Progenitor cell of endocrine pancreas (in vitro differentiated cells): ENCODE measurements at places on chromosomes 12 and 14. TPM values are rescaled to one million over a fixed set of nuclear protein-coding genes. Genes with fewer than 3 reads are reported as not detected.

GRCh38 chr14:71996610-71997009 is 64.4 kb downstream of the RGS6 start:
- no peak for DNase-seq

GZMB gene
- total RNA-seq = not detected in 2 replicates

GRCh38 chr14:53954551-53955228 is 1.9 kb downstream of the BMP4 start:
- no peak for DNase-seq

CD163 gene
- 1.7 and 2.0 TPM in 2 replicates for total RNA-seq

GRIP1 gene
- 40.4 and 41.3 TPM in 2 replicates for total RNA-seq

KLRK1 gene
- total RNA-seq = not detected in 2 replicates

- DNase-seq = no peak
Measured at GRCh38 chr12:67455236-67455635, 186.1 kb downstream of the CAND1 start.

DNA sequence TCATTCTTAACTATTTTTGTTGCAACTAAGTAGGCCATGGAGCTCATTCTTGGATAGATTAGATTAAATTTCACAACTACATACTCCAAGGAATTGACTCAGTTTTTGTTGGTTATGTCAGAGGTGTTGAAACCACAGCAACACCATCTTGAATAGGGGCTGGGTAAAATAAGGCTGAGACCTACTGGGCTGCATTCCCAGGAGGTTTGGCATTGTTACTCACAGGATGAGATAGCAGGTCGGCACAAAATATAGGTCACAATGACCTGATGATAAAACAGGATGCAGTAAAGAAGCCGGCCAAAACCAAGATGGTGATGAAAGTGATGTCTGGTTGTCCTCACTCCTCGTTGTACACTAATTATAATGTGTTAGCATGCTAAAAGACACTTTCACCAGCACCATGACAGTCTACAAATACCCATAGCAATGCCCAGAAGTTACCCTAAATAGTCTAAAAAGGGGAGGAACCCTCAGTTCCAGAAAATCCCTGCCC is 20.9 kb downstream of the DMAC2L start:
- DNase-seq = no peak

SRGAP1 gene
- 17.8 and 23.1 TPM in 2 replicates for total RNA-seq

DNA sequence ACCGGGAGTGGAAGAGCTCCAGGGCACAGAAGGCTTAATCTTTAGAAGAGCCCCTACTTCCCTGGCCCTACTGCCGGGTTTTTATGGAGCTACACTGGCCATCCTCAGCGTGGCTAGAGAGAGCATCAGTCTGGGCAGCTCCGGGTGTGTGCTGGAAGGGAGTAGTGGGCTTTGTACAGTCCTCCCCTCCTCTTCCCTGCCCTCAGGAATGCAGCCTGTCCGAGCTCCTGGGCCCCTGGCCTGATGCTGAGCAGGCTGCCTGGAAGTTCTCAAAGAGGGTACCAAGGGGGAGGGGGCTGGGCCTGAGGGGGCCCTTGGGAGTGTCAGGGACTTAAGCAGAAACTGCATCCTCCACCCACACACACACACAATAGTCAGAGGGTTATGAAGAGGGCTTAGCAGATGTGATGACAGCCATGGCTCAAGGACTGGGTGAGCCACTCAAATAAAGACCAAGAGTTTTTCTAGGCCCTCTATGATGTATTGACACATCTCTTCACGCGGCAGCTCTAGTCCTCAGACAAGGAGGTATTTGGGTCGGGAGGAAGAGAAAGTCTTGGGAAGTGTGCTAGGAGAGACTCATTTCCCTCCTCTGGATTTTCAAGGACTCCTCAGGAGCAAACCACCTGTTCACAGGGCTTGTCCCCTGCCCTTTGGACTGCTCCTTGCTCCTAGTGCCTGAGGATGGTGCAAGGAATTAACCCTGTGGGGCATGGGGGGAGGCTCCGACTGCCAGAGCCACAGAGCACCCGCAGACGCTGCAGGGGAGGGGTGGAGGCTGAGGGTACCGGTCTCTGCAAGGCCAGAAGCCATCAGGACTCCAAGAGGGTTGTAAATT is 16.5 kb upstream of the FIGNL2 start:
- DNase-seq = no peak

DNA sequence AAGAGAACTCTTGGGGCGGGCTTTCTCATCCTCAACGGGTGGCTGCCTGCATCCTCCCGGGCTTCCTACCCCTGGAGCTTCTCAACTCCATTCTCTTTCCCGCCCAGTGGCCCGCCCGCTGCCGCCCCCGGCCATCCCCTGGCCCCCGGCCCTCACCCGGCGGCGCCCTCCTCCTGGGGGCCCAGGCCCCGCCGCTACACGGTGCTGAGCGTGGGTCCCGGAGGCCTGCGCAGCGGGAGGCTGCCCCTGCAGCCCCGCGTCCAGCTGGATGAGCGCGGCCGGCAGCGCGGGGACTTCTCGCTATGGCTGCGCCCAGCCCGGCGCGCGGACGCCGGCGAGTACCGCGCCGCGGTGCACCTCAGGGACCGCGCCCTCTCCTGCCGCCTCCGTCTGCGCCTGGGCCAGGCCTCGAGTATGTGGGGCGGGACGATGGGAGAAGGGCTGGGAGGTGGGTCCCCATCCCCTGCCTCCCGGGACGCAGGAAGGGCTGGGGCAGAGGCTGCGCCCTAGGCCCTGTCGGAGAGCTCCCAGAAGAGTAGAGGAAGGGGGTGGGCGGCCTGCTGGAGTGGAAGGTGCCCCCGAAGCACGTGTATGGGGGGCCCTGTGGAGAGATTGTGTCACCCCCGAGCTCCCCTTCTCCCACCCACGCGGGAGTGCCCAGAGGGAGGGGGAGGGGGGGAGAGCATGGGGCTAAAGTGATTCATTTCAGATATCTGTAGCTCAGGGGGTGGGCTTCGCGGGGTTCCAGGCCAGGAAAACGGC is 1.5 kb downstream of the LAG3 start:
- no peak for DNase-seq

GPR132 gene
- 0.57 and 0.69 TPM in 2 replicates for total RNA-seq

DNA sequence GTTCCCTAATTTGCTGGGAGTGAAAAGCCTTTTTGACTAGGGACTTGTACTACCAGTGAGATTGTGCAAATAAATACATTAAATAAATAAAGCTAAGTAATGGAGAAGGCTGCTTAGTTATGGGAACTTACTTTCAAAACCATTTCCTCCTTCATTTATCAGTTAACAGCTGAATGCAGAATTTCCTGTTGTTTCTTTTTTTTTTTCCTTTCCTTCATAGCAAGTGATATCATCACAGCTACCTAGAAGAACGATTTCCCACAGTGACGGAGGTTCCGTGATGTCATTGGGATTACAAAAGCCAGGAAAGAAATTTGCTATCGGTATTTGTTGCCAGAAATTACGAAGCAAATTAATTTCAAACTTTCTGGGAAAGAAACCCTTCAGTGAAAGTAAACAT is 42.1 kb upstream of the SOCS2 start:
- no peak for DNase-seq

BCDIN3D gene
- 6.1 and 7.3 TPM in 2 replicates for total RNA-seq

DNA sequence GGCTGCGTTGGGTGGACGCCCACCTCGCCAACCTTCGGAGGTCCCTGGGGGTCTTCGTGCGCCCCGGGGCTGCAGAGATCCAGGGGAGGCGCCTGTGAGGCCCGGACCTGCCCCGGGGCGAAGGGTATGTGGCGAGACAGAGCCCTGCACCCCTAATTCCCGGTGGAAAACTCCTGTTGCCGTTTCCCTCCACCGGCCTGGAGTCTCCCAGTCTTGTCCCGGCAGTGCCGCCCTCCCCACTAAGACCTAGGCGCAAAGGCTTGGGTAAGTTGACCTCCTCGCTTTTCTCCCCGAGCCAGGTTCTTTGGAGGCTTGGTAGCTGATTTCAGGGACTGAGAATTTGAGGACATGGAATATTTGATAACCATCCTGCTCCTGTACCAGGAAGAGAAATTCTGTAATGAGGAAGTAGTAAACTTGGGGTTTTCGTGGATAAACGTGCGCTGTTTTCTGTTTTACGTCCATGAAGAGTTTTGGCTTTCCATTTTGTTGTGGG is 530 bp downstream of the APAF1 start:
- DNase-seq = no peak

DNA sequence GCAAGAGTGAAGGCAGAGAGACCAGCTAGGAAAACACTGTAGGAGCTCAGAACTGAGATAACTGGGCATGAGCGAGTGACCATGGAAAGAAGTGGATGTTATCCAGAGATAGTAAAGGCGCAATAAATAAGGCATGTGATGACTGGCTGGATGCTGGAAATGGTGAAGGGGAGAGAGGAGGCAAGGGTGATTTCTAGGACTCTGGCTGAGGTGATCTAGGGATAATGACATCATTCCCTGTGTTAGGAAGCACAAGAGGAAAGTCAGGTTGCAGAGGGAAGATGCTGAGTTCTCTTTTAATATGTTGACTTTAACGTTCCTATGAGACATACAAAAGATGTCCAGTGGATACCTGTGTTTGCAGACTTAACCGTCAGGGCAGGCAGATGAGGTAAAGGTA is 78.7 kb downstream of the C12orf56 start:
- DNase-seq = no peak

DNA sequence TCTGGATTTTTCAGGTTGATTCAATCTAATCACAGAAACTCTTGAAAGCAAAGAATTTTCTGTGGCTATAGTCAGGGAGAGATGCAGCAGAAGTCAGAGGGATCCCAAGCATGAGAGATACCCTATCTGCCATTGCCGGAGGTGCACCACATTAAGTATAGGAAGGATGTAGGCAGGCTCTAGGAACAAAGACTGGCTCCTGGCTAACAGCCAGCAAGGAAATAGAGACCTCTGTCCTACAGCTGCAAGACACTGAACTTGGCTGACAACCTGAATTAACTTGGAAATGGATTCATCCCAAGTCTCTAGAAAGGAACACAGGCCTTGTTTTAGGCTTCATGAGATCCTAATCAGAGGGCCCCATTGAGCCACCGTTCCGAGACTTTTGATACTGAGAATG is 364.9 kb upstream of the FLRT2 start:
- no peak for DNase-seq

DNA sequence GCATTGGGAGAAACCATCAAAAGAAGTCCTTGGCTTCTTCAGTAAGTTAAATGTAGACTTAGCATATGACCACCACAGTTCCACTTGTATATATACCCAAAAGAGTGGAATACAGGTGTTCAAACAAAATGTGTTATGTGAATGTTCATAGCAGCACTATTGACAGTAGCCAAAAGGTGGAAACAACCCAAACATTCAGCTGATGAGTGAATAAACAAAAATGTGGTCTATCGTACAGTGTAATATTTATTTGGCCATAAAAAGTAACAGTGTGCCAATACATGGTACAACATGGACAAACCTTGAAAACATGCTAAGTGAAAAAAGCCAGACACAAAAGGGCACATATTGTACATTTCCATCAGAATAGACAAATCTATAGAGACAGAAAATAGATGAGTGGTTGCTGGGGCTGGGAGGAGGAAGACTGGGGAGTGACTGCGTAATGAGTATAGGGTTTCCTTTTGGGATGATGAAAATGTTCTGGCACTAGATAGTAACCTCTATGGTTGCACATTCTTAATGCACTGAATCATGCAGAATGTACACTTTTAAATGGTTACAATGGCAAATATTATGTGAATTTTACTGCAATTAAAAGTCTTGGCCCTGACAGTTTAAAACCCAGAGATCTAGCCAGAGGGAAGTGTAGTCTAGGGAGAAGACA is 5.5 kb downstream of the ERP29 start:
- DNase-seq = no peak

DNA sequence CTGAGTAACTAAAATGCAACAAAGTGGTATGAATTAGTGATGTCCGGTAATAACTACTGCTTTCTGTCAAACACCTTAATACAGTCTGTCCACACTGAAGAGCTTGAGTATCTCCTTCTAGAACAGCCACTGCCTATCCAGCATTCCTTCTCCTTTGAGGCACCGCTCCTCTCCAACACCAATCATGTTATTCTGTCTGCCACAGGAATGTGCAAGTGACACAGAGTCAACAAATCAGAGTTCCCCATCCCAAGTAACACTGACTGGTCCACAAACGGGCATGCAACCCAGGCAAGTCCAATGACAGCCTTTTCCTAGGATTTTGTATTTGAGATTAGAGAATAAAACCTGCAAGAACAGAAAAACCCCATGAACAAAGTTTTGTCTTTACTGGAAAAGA is 3.8 kb downstream of the GXYLT1 start:
- DNase-seq = no peak

GAS2L3 gene
- 55.1 and 56.8 TPM in 2 replicates for total RNA-seq

- DNase-seq = peak; percentile 72
Measured at GRCh38 chr14:75295491-75296345, 17.1 kb downstream of the FOS start.

GRCh38 chr14:104091927-104092771 is 6.6 kb downstream of the ASPG start:
- no peak for DNase-seq

- DNase-seq = no peak
Measured at GRCh38 chr12:119870457-119870856, 6.7 kb downstream of the CIT start.

DNA sequence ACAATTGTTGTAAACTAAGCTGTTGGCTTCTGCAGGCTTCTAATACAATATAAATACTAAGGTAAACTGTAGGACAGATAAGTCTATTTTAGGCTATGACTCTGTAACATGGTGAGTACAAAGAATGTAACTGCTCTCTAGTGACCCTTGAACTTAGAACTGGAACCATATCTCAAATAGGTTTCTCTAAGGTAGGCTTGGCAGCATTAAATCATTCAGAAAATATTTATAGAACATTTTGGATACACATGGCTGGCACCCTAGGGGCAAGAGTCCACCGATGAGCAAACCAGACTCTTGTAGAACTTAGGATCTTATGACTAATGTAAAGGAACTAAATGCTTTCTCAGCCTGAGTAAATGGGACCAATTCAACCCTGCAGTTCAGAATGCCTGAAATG is 19.4 kb upstream of the SLC25A3 start:
- no peak for DNase-seq

GRCh38 chr12:27573972-27574371 is 50.0 kb downstream of the PPFIBP1 start:
- no peak for DNase-seq

DNA sequence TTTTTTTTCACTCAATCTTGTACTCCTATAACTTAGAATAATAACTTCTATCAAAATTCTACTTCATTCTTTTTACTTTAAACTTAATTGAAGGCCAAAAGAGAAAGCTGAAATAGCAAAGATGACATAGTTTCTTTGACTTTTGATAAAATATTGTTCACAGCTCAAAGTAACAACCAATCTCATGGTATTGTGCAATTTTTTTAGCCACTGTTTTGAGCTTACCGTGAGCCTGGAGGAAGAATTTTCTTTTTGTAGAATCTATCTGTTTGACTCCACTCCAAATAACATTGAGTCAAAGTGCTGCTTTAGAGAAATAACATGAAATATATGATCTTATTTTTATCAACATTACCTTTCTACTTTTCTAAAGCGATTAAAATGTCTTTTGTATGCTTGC is 903.9 kb upstream of the FOXG1 start:
- no peak for DNase-seq

GRCh38 chr12:121465921-121466793 is 66.2 kb downstream of the RNF34 start:
- DNase-seq = no peak

- no peak for DNase-seq
Measured at GRCh38 chr14:56797003-56797568, 13.2 kb downstream of the OTX2 start.

- no peak for DNase-seq
Measured at GRCh38 chr12:111056618-111057521, 136.5 kb upstream of the MYL2 start.

GRCh38 chr12:124869059-124869665 is 5.5 kb upstream of the SCARB1 start:
- no peak for DNase-seq
